ENCODE measurements at places on chromosomes 3 and 15. TPM values are rescaled to one million over a fixed set of nuclear protein-coding genes. Genes with fewer than 3 reads are reported as not detected.

Gene ZXDC
- polyA plus RNA-seq: 27.3 TPM

GRCh38 chr3:58179235-58180098 is 31.3 kb downstream of the DNASE1L3 start:
- no peak for DNase-seq

- DNase-seq: no peak
Measured at GRCh38 chr3:31808143-31808720, 172.8 kb downstream of the OSBPL10 start.

Gene DZIP1L
- 7.5 TPM for polyA plus RNA-seq

- peak; percentile 72 for DNase-seq
Measured at GRCh38 chr3:190076136-190076535, 44.6 kb downstream of the P3H2 start.

DNA sequence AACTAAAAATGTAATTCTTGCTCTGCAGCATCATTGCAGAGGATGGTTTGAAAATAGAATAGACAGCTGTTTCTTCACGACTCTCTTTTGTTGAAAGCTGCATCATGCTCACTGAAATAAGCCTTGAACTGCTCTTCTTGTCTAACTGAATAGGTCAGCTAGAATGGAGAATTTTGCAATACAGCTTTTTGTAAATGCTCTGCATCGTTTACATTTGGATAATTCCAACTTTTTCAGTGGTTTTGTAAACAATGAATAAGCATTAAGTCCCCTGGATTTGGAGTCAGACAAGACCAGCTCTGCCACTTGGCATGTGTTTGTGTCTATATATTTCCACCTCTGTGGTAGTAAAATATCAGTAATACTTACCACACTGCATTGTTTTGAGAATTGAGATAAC is 95.2 kb downstream of the PLSCR2 start:
- DNase-seq: no peak

GRCh38 chr3:197430934-197431333 is 124.8 kb downstream of the BDH1 start:
- no peak for DNase-seq

- DNase-seq: no peak
Measured at GRCh38 chr3:58243976-58244585, 6.5 kb downstream of the ABHD6 start.

- DNase-seq: no peak
Measured at GRCh38 chr3:170055209-170055608, 17.4 kb downstream of the GPR160 start.

Gene CORO2B
- polyA plus RNA-seq: 6.2 TPM

DNA sequence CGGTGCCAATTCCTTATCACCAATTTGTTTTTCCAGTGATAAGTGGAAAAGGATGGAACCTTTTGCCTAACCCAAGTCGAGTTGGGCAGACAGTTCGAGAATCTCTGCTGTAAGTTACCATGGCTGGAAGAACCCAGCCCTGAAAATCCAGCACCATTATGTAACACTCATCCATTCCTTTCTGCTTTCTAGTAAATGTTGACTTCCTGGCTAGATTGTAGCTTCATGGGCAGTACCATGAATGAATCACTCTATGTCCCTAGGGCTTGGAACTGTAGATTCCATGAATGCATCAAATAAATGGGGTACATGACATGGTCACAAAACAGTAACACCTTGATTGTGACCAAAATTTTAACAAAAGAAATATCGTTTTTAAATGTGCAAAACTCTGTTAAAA is 14.0 kb downstream of the CHCHD4 start:
- DNase-seq: no peak

Gene SPTBN5
- polyA plus RNA-seq: 4.3 TPM

DNA sequence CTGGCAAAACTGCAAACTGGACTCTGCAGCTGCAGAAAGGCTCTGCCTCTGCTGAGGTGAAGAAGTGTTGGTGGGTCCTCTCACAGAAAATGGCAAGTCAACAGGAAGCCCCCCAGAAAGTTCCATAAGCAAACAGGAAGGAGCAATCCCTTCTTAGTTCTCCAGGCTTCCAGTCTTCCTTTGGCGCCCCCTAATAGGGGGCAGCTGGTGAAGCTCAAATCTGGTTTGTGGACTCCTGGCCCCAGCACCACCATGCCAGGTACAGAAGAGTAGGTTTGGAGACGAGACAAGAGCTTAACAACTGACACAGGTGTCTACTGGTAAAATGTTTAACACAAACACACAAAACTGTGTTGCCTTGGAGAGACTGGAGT is 35.5 kb downstream of the LEO1 start:
- DNase-seq: no peak

GRCh38 chr15:74461847-74462511 is 1.0 kb upstream of the UBL7 start:
- no peak for DNase-seq

Gene SNTN
- not detected for polyA plus RNA-seq

DNA sequence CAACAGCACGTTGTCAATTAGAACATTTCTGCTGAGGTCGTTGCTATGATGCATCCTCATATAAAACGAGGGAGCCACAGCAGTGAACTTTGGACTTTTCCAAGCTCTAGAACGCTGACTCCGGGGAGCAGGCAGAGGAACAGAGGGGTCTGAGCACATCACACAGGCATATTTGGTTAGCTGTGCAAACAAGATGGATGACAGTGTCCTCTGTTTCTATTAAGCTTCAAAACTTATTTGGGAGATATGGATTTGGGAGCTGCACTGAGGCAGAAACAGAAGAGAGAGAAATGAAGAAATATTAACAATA is 278.0 kb upstream of the TBL1XR1 start:
- no peak for DNase-seq

DNA sequence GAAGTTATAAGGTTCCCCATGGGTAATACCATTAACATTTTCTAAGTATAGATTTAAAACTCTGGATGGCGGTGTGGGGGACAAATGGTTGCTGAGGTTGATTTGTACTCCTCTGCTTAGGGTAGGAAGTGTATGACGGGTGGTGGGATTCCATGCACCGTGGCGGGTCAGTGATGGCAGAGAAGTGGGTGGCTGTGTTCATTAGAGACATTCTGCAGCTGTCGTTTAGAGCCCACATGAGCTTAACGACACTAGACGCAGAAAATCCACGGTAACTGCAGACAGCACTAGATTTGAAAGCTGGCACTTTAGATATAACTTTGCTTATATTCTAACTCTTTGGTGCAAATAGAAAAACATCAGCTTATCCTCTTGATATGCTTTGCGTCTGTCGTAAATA is 37.5 kb downstream of the SGO1 start:
- DNase-seq: no peak

Gene SOX14
- polyA plus RNA-seq: not detected

- DNase-seq: no peak
Measured at GRCh38 chr15:57821826-57822225, 115.3 kb downstream of the POLR2M start.

Gene TIGIT
- polyA plus RNA-seq: 0.16 TPM

Gene ROPN1
- not detected for polyA plus RNA-seq

- no peak for DNase-seq
Measured at GRCh38 chr3:33355611-33356010, 78.4 kb downstream of the FBXL2 start.

- DNase-seq: no peak
Measured at GRCh38 chr3:25603703-25604102, 61.0 kb downstream of the TOP2B start.

- no peak for DNase-seq
Measured at GRCh38 chr3:157103280-157103679, 56.7 kb downstream of the CCNL1 start.
